ENCODE measurements at places on chromosomes 12 and 14.
A peak's percentile ranks its signal among the peaks of the same experiment; 100 is the strongest.

GRCh38 chr12:9869307-9870161 is at the start of gene CLEC2B:
Gene CLEC2B (minus strand): TSS chr12:9869354.
- DNase-seq, result peak; percentile 74

- no peak for DNase-seq
Measured at GRCh38 chr14:24837280-24838046, 203.5 kb upstream of the GZMB start.

- DNase-seq, result no peak
Measured at GRCh38 chr14:56313789-56314188, 195.6 kb downstream of the PELI2 start.

DNA sequence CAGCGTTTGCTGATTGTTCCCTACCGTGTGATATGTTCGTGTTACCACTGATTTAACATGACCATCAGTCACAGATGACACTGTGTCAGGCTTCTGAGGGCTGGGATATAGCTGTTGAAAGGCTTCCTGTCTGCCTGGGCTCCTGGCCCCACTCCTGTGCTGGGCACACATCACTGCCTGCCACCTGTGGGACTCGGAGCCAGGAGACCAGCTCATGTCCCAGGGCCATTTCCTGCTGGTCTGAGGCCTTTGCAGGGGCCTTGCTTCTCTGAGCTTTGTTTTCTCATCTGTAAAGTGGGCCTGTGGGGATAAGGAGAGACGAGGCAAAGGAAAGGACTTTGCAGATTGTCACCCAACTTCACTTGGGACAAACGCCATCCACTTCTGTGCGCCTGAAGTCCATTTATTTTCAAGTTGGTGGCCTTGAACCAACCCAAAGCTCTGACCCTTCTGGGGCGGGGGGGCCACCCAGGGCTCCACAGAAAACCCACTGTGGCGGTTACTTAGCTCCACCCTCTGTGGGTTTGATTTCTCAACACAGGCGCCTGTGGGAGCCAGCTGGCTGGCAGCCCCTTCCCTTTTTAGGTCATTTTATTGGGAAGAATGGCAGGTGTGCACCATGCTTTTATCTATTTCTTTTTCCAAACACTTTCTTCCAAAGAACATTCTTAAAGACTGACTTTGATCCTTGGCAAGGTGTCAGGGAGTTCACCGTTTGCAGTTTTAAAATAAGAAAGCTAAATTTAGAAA is 54.1 kb downstream of the BEGAIN start:
- DNase-seq, result no peak

DNA sequence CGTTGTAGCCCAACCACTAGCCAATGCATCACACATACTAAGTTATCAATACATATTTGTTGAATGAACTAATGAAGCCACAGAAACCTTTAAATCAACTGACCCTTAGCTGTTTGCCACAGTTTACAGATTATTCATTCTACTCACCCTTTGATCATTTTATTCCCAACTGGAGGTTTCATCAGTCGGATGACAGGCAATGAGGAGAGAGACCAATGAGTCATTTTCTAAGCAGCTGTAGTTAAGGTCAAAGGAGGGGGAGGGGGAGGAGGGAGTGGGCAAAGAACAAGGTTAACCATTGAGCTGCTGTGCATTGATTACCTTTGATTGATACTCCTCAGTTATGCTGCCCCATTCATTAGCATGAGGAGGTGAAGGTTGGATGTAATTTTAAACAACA is 469.5 kb downstream of the VRK1 start:
- no peak for DNase-seq

DNA sequence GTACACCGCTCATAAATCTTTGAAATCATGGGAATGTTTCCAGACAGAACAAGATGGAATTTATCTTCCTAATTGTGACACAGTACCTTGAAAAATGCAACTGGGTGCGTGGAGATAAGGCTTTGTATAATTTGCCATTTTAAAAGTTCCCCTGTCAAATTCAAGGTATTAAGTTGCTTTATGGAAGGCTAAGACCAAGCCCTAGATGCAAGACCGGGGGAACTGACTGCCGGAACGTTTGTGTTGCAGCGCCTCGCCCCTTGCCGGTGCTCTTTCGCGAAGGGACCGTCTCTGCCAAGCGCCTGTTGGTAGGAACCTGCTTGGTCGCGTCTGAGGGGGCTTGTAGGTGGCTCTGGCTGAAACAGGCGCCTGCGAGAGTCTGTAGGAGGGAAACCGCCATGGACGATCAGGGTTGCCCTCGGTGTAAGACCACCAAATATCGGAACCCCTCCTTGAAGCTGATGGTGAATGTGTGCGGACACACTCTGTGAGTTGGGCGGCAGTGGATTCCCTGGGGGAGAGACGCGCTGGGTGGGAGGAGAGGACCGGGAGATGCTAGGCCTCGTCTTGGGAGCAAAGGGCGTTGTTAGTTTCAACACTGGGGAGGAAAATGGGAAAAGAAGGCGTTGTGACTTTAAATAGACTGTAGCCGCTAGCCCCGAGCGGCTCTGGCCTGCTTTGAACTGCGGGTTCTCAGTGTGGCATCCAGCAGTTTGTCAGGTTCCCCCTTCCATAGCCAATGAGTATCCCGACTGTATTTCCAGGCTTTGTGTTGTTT is at the start of gene MNAT1:
MNAT1 (plus strand) TSS at position 297 of the 778 bp plus-strand sequence; CDS start at position 399, 102 bp downstream.
- peak; percentile 92 for DNase-seq

DNA sequence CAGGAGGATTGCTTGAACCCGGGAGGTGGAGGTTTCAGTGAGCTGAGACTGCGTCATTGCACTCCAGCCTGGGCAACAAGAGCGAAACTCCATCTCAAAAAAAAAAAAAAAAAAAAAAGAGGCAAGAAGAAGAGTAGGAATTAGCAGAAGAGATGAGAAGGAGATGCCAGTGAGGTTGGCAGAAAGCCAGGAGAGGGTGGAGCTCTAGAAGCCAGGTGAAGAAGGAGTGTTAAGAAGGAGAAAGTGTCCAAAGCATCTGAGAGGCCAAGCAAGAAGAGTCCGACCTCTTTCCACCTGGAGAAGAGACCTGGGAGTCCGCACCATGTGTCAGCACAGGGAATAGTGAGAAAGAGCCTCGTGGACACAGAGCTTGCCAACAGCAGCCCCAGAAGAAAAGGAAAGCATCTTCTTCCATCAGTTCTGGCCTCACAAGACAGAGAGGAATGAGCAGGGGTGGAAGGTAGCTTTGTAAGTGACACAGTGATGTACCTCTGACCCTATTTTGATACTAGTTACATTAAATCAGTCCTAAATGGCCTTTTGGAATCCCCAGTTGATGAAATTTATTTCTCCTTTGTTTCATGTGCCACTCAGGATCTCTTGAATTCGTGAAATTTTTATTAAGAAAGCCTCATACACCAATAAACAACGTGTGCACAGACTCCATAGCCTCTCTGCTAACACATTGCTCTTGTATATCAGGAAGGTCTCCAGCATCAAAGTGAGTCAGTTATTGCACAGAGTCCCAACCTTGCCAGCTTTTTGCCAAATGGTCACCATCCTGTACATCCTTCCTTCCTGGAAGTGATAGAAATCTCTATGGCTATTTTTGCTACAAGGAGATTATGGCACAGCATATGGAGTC is 70.6 kb downstream of the SAMD4A start:
- DNase-seq, result no peak

DNA sequence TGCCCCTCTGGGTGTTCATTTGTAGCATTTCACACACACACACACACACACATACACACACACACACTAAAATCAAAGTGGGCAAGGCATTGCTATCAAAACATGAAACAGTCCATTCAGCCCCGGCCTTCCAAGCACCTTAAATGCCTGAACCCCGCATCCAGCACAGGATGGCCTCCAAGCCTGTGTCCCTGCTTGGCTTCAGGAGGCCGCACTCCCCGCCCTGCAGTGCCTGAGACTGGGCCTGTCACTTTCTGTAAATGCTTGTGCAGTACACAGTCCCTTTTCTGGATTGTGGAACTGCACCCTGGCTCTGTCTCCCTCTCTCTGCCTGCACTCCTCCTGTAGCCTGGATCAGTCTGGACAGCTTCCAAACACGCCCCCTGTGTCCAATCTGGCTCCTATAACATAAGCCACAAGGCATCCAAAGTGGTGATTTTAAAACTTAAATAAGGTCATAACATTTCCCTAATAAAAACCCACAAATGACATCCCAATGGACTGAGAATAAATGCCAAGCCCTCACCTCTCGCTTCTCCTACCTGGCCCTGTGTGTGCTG is 972.2 kb upstream of the TMEM132C start:
- DNase-seq, result no peak

DNA sequence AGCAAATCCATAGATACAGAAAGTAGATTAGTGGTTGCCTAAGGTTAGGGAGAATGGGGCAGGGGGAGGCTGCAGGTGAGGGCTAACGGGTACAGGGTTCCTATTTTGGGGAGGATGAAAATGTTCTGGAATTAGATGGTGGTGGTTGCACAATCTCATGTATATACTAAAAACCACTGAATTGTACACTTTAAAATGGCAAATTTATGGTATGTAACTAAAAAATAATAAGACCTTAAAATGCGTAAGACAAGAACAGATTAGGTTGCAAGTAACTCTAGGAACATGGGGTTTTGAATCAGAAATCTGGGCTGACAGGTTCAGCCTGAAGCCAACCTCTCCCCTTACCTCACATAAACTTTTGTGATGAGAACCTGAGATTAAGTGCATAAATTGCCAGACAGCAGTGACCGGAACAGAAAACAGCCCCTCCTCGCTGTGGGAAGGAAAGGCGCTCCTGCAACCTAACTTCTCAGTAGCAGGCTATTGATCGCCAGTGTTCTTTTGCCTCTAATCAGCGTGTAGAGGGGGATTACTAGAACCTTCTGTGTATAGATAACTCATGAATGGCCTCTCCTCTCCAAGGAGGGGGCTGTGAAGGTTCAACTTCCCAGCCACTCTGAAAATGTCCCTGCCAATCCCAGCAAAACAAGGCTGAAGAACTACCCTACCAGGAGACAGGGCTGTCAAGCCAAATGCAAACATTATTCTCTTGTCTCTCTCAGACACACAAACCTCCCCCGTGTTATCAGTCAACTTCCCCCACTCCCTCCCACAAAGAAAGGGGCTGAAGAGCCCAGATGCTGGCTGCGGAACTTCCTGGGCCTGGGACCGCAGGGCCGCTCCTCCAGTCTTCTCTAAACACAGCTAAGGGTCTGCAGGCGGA is 1.9 kb downstream of the SSH1 start:
- no peak for DNase-seq

DNA sequence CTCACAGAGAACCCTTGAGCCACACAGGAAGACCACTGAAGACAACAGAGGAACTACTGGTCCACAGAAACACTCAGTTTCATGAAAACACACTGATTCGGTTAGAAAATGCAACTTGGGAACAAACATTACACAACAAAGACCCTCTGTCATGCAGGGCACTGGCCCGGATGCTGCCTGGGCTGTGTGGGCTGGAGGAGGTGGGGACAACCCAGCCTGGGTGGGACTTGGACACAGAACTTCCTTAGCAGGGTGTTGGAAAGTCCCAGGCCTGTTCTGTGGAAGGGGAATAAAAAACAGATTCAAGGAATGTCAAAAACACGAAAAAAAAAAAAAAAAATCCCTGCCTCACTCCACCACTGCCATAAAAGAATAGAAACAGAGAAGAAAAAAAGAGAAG is 181.0 kb downstream of the MON2 start:
- DNase-seq, result no peak

DNA sequence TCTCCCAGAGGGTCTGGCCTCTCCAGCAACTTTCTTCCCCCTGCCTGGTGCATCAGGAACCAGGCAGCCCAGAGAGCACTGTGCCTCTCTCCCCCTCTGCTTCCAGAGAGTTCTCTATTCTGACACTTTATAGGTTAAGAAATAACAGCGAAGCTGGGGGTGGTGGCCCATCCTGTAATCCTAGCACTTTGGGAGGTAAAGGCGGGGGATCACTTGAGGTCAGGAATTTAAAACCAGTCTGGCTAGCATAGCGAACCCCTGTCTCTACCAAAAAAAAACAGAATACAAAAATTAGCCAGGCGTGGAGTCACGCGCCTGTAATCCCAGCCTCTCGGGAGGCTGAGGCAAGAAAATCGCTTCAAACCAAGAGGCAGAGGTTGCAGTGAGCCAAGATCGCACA is 58.3 kb downstream of the ESRRB start:
- no peak for DNase-seq

- DNase-seq, result peak; percentile 9
Measured at GRCh38 chr12:47549258-47549657, 156.6 kb downstream of the RPAP3 start.

- no peak for DNase-seq
Measured at GRCh38 chr14:64035143-64035542, 182.3 kb downstream of the SYNE2 start.

- no peak for DNase-seq
Measured at GRCh38 chr14:102771144-102771543, 6.1 kb upstream of the TRAF3 start.

DNA sequence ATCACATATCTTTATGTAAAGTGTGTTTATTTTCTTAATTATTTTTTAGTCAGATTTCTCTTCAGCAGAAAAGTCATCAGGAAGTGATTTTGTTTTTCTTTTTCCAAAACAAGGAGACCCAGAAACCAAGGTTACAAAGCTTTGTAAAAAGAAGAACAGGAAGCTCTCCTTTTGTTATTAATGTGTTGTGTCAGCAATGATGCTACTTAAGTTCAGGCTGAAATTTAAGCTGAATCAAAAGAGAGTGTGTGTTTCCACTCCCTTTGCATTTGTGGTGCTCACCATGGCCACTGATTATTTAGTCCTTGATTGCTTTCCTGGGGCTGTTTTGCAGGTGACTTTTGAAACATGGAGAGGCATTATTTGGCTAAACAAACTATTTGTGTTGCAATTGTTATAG is 155.3 kb upstream of the ATP2B1 start:
- DNase-seq, result peak; percentile 52

GRCh38 chr14:91681893-91682563 is 49.9 kb downstream of the CATSPERB start:
- DNase-seq, result no peak

DNA sequence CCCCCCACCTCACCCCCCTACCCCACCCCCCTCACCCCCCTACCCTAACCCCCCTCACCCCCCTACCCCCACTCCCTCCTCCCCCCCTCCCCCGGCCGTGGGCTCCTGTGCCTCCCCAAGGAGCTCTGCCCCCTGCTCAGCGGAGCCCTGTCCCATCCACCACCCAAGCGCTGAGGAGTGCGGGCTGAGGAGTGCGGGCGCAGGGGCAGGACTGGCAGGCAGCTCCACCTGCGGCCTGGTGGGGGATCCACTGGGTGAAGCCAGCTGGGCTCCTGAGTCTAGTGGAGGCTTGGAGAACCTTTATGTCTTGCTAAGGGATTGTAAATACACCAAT is 2.3 kb upstream of the JPH4 start:
- no peak for DNase-seq

DNA sequence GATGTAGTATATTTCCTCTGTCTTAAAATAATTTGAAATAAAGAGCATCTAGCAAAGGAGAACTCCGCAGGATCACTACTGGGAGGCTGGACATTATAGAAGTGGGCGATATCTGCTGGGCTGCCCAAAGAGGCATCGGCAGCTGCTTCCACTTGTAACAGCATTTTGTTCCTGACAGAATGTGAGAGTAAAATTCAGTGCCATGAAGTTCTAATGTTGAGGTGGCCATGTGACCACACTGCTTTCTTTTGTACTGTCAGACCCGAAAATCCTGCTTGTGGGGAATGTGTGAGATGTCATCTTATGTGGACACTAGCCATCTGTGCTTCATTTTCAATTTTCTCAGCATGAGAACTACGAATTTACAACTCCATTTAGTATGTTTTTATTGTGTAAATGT is 151.9 kb downstream of the ACSS3 start:
- DNase-seq, result no peak

- DNase-seq, result peak; percentile 30
Measured at GRCh38 chr12:126960709-126961108, 1306.3 kb upstream of the TMEM132C start.

GRCh38 chr14:34164162-34164864 is 213.4 kb upstream of the EGLN3 start:
- DNase-seq, result no peak

GRCh38 chr14:95391331-95391730 is 71.6 kb upstream of the CLMN start:
- no peak for DNase-seq

- peak; percentile 58 for DNase-seq
Measured at GRCh38 chr14:91369628-91370445, 47.8 kb downstream of the CCDC88C start.

Data from GM12865 (cell line).